ENCODE measurements at places on chromosomes 3 and 15.

DNA sequence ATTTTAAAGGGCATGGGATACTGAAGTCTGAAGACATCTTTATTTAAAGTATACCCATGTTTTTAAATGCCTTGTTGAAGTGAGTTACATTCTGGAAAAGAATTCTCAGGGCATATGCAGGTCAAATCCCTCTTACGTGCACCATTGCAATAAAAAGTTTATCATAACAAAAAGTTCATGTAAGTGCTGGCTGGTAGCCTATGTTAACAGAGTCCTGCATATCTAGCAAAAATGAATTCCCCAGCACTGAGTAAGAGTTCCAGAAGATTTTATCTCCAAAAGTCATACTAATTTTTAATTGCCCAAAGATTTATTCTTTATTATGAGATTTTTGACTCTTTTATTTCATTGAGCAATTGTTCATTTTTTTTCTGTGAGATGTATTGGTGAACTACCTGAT lies 104.7 kb upstream of the ROBO1 start:
- DNase-seq = no peak

DNA sequence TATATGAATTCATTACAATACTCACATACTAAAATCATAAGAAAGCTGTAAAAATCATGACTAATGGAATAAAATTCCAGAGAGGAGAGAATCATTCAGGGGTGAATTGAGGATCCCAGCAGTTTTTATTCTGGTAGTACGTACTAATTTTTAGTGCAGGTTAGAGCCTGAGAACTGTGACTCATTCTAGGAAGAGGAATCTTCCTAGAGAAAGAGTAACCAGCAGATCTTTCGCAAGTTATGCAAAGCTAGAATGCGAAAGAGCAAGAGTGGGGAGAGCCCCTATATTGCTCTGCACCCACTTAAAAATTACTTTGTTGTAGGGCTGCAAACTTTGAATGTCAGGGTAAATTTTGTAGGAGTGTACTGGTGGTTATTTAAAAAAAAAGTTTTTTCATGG lies 303.6 kb upstream of the ARPP21 start:
- DNase-seq = no peak

DNA sequence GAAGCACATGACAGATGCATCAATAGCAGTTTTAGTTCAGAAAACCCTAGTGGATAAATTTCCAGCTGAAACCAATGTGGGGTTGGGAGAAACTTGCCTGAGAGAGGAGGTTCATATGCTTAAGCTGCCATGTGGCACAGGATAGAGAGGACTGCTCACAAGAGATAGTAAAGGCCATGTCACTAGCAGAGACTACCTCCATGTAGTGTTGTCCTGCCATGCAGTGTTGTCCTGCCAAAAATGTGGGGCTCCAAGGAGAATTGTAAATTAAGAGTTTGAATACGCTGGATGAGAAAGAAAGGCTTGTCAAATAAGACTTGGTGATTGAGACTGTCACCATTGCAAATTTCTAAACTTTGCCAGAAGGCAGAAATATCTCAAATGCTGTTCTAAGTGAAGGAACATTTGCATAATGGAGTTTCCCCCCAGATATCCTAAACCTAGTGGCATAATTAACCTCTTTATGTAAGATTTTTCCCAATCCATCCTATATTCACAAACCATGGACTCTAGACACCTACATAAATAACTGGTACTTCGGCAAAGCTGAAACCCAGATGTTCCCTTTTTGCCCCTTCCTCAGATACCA lies 938.3 kb upstream of the ALCAM start:
- DNase-seq = no peak

- DNase-seq = no peak
Observed at GRCh38 chr15:93029214-93029835, 59.7 kb downstream of the RGMA start.

DNA sequence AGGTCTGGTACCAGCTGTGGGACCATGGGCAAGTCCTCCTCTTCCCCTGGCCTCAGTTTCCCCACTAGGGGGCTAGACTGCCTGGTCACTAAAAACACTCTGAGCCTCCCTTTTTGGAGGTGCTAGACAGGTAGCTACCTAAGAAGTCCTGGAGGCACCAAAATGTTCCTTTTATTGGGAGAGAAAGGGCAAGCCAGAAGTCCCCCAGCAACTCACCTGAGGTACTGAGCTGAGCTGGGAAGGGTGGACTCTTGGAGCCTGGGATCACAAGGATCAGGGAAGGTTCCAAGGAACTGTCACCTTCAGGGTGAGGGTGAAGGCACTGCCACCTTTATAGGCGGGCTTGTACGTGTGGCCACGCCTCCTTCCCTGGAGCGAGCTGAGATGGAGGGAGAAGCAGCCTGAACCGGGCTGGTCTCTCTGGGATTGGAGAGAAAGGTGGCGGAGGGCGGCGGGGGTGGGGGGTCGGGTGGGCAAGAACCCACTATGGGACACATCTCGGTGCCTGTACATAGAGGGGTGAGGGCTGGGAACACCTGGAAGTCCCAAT lies at the start of gene CYP1A1:
CYP1A1 (minus strand) TSS at position 304 of the 550 bp plus-strand sequence. CDS start 2,431 bp downstream, outside the sequence.
- DNase-seq = peak; percentile 16

- no peak for DNase-seq
Observed at GRCh38 chr15:60021589-60022378, 17.7 kb downstream of the FOXB1 start.

- no peak for DNase-seq
Observed at GRCh38 chr3:46296826-46297225, 54.6 kb downstream of the CCR3 start.

DNA sequence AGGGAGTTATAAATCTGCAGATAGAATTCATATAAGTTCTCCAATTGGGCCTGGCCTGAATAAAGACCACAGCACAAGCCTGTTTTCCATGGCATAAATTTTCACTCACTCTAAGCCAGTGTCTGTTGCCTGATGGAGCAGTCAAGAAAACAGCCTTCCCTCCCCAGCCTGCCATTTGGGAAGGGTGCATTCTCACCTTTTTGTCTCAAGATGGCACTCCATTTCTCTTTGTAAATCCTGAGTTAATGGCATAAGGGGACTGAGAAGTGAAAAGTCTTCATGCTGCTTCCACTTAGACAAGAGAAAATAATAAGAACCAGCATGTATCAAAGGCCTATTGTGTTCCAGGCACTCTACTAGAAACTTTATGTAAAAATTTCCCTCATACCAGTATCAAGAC lies 115.6 kb upstream of the MANF start:
- DNase-seq = no peak

- no peak for DNase-seq
Observed at GRCh38 chr3:69016901-69017300, 3.4 kb upstream of the EOGT start.

DNA sequence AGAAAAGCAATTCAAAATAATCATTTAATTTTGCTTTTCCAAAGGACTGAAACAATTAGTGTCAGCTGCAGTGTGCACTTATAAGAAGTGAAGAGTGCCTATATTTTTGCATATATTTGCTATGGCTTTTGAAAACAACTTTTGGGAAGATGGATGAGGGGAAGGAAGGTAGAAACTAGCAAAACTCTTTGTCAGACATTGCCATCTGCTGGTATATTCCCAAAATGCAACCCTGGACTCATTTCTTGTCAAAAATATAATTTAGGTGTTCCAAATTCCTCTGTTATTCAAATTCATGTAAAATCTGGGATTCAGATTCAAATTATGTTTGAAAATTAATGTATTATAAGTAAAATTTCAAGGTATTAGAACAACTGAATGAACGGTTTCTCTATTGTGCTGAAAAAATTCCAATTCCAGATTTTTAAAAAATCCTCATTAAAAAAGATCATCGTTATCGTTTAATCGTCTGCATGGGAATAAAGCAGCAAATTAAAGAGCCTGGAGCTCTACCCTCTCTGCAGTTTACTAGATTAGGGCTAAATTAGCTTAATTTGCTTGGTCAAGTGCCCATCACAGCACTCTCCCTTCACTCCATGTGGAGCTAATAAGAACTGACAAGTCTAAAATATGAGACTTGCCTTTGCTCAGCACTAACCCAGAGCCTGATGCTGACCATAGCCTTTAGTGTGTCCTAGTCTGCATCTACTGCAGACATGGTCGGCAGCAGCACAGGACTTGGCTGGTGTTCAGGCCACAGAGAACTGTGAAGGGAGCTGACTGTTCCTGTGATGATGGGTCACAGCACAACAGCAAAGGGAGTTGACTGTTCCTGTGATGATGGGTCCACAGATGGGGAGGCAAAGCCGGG lies 67.9 kb upstream of the MITF start:
- DNase-seq = no peak

GRCh38 chr3:81492040-81492439 lies 269.4 kb downstream of the GBE1 start:
- no peak for DNase-seq

DNA sequence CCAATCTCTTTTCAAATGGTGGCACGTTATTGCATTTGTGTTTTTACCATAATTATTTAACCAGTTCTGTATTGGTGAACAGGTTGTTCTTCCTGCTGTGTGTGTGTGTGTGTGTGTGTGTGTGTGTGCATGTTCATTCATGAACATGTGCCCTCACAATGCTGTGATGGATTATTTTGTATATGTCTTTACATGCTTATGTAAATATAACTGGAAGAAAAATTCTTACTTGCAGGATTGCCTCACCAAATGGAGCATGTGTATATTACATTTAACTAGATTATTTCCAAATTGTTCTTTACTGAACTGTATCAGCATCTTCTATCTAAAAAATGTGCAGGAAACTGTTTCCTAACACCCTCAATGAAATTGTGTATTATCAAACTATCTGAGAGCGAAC lies 175.2 kb upstream of the ZPLD1 start:
- no peak for DNase-seq
